T-cell (primary cell): ENCODE measurements at places on chromosomes 16 and 17. TPM values are rescaled to one million over a fixed set of nuclear protein-coding genes. Genes with fewer than 3 reads are reported as not detected.

- DNase-seq, result no peak
Observed at GRCh38 chr17:5115673-5116651, at the start of gene USP6. USP6 (plus strand) TSS chr17:5116032; CDS start chr17:5130368, 14,336 bp downstream.

DNA sequence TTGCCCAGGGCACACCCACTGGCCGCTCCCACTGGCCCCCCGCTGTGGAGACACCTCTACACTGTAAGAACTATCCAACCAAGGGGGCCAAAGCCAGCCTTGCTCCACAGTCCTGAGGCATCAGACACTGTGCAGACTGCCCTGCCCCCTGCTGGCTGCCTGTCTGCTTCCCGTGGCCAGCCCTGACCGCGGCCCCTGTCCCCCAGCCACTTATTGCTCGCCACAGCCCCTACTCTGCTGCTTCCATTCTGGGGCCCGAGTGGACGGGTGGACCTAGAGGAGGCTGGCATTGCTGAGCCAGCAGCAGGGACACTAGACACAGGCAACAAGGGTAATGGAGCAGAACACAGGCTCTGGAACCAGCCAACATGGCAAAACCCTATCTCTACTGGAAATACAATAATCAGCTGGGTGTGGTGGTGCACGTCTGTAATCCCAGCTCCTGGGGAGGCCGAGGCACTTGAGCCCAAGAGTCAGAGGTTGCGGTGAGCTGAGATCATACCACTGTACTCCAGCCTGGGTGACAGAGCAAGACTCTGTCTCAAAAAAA, 19.7 kb upstream of the LRRC37A3 start:
- DNase-seq, result no peak

DNA sequence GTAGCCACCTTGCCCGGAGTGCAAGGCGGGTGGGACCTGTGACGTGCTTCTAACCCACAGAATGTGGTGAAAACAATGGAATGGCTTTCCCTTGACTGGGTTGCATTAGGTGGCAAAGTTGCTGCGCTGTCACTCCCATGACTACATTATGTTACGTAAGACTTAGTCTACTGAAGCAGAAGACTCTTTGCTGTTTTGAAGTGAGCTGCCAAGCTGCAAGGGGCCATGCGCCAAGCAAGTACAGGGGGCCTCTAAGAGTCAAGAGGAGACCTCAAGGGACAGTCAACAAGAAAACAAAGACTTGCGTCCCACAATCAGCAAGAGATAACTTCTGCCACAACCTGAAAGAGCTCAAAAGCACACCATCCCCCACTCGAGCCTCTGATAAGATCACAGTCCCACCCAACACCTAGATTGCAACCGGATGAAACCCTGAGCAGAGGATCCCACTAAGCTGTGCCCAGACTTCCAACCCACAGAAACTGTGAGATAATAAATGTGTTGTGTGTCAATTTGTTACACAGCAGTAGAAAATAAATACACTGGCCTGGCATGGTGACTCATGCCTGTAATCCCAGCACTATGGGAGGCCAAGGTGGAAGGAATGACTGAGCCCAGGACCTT, 16.5 kb downstream of the ANKRD11 start:
- DNase-seq, result no peak

- DNase-seq, result no peak
Observed at GRCh38 chr16:66167564-66168291, 198.8 kb upstream of the CDH5 start.

- no peak for DNase-seq
Observed at GRCh38 chr17:58525239-58525638, 10.8 kb upstream of the MTMR4 start.

DNA sequence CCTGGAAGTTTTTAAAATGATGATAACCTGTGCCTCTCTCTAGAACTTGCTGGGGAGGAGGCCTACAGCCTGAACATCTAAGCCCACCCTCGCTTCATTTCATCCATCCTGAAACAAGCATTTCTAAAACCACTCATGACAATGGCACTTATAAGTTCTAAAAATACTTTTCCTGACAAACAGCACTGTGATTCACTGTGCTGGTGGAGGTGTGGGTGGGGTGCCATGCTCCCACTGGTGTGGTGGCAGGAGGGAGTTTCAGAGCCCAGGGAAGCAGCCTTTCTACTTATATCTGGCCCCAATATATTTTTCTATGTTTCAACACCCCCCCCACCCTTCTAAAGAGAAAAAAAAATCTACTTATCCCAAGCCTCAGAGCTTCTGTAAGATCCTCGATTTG, 52.6 kb downstream of the RAB11FIP4 start:
- DNase-seq, result no peak

DNA sequence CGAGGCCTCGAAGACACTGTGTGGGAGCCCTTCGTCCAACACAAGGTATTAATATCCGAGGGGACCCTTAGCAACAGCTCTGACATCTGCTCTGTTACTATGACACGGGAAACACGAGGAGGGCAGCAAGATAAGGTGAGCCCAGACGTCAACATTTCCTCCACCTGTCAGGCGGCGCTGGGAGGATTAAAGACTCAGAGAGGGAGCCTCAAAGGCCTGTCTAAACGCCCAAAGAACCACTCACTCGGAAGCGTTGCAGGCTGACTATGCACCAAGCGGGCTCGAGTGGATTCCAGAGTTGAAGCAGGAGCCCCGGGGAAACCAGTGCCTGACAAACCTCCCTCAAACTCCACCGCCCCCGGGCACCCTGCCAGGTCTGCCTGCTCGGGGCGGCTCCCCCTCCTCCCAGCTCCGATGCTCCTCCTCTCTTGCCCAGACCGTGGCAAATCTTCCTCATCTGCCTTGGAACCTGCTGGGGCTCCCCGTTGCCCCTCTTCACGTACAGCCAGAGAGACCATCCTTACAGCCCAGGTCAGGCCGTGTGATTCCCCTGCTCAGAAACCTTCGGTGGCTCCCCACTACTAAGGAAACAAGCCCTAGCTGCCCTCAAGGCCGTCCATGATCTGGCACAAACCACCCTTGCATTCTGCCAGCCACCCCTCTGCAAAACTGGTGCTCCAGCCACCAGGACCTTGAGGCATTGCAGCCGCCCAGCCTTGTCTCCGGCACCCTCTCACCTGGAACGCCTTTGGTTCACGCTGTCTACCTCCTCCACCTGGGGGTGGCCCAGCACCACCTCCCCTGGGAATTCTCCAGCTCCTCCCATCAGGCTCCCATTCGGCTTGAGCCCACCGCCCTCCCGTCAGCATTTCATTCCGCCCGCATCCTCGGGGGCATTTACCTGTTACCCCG, 16.2 kb downstream of the RPH3AL start:
- peak; percentile 50 for DNase-seq

DNA sequence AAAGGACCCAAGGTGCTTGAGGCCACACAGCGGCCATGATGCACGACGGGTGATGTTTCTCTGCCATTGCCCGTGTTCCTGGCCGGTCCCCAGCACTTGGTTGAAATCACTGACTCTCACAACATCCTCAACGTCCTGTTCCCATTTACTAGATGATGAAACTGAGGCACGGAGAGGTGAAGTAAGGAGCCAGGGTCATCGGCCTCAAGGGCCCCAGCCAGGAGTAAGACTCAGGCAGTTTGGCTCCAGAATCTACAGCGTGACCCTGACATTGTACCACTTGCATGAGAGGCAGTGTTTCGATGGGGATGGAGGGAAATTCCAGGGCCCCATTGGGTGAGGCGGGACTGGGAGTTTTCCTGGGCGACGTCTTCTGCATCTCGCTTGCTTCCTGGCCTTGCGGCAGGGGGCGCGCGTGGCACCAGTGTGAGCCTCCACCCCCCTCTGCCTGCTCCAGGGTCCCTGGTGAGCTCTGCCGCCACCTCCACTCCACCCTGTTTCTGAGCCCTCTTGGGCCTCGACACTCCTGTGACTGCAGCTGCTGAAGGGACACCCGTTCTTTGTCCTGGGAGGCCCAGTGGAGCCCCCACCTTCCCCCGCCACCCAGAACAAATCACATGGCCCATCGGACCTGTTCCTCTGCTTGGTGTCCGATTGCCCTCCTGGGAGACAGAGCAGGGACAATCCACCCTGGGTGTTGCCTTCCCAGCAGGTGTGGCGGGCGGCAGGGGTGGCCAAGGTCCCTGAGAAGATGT, 133.0 kb upstream of the GSE1 start:
- DNase-seq, result no peak

DNA sequence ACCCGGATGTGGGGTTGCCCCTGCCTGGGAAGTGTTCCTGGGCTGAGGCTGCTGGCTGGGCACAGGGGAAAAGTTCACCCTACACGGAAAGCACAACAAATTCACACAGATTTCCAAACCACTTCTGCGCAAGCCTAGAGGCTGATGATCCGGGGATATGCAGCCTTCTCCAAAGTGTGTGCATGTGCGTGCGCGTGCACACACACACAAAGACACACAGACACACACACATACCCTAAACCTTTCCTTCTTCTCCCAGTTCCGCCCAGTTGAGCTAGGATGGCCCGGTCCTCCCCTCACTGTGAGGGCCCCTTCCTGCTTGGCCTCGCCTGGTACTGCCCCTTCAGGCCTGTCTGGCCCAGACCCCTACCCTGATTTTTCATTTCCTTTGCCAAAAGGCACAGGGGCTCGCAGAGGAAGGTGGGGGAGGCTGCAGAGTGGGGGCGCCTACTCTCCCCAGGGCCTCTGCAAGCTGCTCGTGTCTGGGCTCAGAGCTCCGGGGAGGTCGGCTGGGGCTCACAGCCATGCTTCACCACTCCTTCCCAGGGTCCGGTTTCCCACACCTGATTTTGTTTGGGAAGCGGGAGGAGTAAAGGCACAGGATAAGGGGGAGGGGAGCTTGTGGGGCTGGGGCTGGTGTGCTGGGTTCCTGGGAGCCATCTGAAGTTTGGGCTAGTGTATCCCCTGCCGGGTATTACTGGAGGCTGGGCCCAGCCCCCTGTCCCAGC, 144.7 kb downstream of the ENGASE start:
- DNase-seq, result no peak

- no peak for DNase-seq
Observed at GRCh38 chr17:60926466-60927183, 249.0 kb downstream of the BCAS3 start.

DNA sequence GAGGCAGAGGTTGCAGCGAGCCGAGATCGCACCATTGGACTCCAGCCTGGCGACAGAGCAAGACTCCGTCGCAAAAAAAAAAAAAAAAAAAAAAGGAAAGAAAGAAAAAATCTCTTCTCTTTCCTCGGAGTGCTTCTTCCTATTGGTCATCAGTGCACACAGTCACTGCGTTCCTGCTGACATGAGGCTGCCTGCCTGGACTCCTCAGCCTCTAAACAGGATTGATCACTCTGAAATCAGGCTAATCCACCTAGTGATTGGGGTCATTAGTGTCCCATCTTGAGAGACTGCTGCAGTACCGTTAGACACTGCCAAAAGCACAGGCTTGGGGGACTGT, 30.8 kb downstream of the PLCD3 start:
- DNase-seq, result no peak

- no peak for DNase-seq
Observed at GRCh38 chr17:83152227-83152744, 72.9 kb downstream of the METRNL start.

DNA sequence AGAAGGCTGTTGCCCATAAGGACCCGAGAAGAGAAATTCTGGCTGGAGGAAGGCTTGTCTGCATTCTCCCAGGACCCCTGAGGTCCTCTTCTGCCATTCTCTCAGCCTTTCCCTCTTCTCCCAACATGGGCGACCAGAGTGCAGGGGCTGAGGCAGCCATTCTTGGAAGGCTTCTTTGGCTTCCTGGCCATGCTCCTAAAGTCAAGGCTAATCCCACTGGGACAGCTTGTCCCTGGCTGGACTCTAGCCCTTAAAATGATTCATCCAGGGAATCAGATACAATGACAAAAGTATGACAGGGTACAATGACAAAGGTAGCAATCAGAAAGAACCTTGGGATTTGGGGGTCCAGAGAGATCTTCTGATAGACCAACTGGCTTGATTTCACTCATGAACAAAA, 26.8 kb downstream of the SRL start:
- DNase-seq, result no peak

DNA sequence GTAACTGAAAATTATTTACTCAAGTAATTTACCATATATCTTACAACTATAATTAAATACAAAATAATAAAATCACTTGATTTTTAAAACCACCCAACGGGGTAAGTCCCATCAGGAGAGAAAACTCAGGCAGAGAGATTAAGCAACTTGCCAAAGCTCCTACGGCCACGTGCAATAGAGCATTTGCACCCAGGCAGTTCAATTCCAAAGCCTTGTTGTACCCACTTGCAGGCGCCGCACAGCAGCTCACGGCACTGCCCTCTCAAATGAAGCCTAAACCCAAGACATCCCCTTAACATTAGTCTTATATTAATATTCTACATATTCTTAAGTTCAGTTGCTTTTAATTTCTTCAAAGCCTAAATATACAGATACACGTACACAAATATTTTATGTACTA, 75.7 kb downstream of the SPAG9 start:
- DNase-seq, result no peak

- no peak for DNase-seq
Observed at GRCh38 chr17:66715076-66715675, 119.7 kb upstream of the CACNG5 start.

Gene ZNF385C
- total RNA-seq, result 1.0 TPM

Gene DDX52
- total RNA-seq, result 21.6 TPM

Gene UBE2G1
- total RNA-seq, result 60.3 TPM

Gene PSMD12
- total RNA-seq, result 43.6 TPM

Gene APOBR
- 7.6 TPM for total RNA-seq

Gene NOS2
- total RNA-seq, result 0.09 TPM

Gene SLX1A
- total RNA-seq, result 114 TPM

Gene SECTM1
- 5.1 TPM for total RNA-seq

Gene EXOC3L1
- total RNA-seq, result 0.25 TPM

Gene RRAD
- total RNA-seq, result 1.1 TPM

Gene TEKT3
- total RNA-seq, result 0.35 TPM

Gene NOXO1
- total RNA-seq, result 1.8 TPM

Gene NUPR1
- not detected for total RNA-seq
